ENCODE measurements at places on chromosomes 12 and 14.

- DNase-seq = peak; percentile 62
These were observed 45.1 kb upstream of the TRAF3 start for GRCh38 chr14:102731871-102732800.

GRCh38 chr14:23149745-23150144 is 30.7 kb upstream of the CEBPE start:
- DNase-seq = no peak

GRCh38 chr14:22847661-22848341 is 11.4 kb downstream of the MMP14 start:
- no peak for DNase-seq

DNA sequence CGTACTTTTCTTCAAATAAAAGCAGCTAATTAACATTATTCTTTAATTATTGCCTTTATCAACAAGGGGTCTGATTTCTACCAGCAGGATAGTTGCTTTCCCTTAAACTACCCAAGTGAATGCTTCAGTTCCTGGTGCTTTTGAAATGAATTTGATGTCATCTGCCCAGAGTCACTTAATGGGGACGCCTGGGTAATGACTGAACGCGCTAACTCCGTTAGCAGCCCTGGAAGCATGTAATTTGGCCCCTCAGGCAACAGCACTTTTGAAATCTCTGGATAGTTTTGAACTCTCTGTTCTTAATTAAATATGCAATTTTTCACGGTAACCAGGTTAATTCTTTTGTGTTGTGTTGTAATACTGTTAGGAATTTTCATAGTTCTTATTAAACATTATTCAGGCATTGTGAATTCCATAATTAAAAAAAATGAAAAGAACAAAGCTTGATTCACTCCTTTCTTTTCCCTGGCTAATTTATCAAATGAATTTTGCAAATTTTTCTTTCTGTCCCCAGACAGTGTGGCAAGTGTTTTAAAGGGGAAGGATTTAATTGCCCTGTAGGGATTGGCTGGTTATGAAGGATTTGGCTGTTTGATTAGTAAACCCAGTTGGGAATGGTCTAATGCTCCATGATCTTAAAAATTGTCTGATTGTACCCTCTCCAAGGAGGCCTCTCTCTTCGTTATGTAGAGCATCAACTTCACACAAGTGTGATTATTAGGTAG is 137.5 kb upstream of the MYL2 start:
- no peak for DNase-seq

All from NCI-H187 treated with DMSO at 0.1 percent for 48 hours (cell line).